ENCODE measurements at places on chromosomes 7 and 10.

GRCh38 chr10:93553482-93554315, 12.8 kb upstream of the FFAR4 start:
- DNase-seq: no peak

- no peak for DNase-seq
Measured at GRCh38 chr7:103729026-103729425, 260.4 kb downstream of the RELN start.

DNA sequence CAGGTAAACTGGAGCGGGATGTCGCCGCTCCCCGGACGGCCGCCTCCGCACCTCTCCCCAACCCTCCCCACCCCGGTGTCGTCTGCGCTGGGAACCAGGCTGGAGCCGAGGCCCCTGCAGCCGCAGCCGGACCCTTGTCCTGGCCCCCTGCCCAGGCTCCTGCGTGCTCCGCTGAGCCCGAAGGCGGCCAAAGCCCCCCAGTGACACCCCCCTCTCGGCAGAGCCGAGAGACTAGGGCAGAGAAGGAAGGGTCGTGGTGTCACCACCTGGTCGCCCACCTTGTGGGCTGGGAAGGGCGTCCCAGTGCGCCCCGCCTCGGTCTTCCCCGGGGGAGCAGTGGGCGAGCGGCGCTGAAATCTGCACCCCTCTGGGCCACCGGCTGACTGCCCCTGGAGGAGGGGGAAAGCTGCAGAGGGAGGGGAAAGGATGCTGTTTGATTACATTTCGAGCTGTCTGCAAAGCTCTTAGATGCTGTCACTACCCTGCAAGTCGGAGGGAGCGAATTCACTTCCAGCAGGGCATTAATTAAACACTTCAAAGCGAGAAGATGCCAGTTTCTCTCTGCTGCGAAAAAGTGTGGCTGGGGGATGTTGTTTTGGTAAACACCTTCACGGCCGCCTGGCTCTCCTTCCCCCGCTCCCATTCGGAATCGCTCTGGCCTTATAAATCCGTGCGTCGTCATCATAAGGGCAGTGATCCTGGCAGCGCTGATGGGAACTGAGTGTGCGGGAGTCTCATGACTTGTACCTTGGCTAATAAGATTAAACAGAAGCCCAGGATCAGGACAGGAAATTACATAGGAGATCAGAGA, 622 bp downstream of the DYNC1I1 start:
- DNase-seq: no peak

GRCh38 chr10:132387764-132388210, 9.2 kb upstream of the PWWP2B start:
- DNase-seq: peak; percentile 71

DNA sequence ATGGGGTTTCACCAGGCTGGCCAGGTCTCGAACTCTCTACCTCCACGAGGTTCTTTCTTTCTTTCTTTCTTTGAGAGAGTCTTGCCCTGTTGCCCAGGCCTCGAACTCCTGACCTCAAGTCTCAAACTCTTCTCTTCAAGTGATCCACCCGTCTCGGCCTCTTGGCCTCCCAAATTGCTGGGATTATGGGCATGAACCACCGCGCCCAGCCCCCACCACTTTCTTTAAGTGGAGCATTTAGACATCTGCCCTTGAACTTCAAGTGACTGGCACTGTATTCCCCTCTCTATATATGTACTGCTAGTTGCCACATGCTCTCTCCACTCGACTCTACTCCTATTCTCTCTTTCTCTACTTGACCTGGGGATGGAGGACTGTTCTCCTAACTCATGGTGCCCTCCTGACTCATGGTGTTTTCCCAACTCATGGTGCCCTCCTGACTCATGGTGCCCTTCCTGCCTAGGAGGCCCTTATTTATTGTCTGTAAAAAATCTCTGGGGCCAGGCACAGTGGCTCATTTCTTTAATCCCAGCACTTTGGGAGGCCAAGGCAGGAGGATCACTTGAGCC, 19.3 kb upstream of the ACHE start:
- no peak for DNase-seq

- DNase-seq: no peak
Measured at GRCh38 chr10:132366006-132366405, 31.0 kb upstream of the PWWP2B start.

- DNase-seq: no peak
Measured at GRCh38 chr10:116538456-116538855, 7.3 kb upstream of the PNLIP start.

GRCh38 chr7:155506854-155507337, 39.5 kb downstream of the CNPY1 start:
- DNase-seq: no peak

- DNase-seq: no peak
Measured at GRCh38 chr10:33800545-33800944, 466.1 kb upstream of the NRP1 start.

DNA sequence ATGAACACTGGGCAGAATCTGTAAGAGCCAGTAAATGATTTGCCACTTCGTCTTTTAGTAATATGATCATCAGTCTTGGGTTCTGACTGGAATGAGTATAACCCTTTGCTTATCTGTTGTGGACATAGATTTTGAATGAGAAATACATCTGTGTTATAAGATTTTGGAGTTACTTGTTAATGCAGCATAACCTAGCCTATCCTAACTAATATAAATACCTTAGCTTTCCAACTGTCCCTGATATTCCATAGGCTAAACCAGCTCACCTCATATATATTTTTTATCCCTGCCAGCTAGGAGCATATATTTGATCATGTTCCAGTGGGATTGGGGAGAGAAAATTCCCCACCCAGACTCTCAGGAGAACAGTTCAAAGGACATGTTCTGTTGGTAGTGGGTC, 15.1 kb downstream of the LRMDA start:
- DNase-seq: no peak
